ENCODE measurements at places on chromosomes 16 and 17.

DNA sequence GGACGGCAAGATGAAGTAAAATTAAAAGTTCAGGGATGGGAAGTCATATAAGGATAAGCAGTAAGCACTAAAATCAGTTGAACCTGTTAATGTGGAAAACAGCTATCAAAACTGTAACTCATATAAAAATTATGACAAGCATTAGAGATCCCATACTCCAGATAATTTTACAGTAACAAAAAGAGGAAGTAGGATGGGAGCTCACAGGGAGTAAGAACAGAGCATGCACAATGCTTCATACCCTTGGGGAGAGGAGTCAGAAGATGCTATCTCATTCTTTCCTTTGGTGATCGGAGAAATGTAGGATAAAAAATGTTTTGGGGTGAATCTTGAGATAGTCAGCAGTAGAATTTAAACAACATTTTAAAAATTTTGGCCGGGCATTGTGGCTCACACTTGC, 164.7 kb upstream of the CACNG5 start:
- no peak for DNase-seq

DNA sequence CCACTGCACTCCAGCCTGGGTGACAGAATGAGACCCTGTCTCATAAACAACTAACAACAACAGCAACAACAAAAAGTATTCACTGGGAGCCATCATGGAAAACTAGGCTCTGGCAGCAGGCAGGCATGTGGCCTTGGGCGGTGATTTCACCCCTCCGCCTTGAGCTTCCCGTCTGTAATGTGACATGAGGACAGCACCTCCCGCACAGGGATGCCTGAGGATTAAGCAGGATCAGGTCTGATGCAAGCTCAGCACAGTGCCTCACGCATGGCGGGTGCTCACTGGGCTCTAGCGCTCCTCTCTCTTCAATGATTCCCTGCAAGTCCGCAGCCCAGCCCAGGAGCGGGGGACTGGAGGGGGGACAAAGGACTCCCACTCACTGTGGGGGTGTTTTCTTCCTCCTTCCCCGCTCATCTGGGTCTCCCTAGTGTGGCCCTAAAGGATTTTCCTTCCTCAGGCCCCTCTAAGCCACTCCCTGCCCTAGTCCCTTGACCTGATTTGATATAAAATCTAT, 2.8 kb downstream of the PLCD3 start:
- DNase-seq = no peak

GRCh38 chr16:50298591-50299507, 32.5 kb downstream of the ADCY7 start:
- no peak for DNase-seq

DNA sequence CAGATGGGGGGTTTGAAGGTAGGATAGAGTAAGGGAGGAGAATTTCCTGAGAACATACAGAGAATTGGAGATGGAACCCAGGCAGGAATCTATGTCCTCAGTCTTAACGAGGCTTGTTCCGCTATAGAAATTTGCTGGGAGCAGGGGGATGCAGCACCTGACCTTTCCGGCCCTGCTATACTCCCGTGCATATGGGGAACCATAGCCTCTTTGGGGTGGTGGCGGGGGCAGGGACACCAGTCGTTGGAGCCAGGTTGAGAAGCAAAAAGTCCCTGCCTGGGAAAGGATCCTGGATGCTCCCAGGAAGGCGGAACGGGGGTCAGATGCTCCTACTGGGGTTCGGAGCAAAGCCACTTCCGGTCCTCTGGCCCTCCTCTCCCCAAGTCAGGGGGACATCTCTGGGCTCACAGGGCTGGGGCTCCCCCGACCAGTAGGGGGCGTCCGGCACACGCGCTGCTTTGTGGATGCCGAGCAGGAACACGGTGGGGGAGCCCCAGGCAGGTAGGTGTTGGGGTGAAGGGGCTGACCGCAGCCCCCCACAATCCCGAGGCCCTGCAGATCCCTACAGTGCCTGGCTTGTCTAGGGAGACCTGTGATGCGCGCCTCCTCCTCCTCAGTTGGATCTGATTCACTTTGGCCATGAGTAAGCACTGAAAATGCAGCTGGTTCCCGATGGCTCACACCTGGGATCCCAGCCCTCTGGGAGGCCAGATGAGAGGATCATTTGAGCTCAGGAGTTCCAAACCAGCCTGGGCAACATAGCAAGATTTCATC, 15.5 kb upstream of the TFAP4 start:
- peak; percentile 76 for DNase-seq

GRCh38 chr16:53207810-53208752, 153.3 kb downstream of the CHD9 start:
- DNase-seq = no peak

- DNase-seq = no peak
Measured at GRCh38 chr17:75694536-75694935, 26.7 kb upstream of the ITGB4 start.

DNA sequence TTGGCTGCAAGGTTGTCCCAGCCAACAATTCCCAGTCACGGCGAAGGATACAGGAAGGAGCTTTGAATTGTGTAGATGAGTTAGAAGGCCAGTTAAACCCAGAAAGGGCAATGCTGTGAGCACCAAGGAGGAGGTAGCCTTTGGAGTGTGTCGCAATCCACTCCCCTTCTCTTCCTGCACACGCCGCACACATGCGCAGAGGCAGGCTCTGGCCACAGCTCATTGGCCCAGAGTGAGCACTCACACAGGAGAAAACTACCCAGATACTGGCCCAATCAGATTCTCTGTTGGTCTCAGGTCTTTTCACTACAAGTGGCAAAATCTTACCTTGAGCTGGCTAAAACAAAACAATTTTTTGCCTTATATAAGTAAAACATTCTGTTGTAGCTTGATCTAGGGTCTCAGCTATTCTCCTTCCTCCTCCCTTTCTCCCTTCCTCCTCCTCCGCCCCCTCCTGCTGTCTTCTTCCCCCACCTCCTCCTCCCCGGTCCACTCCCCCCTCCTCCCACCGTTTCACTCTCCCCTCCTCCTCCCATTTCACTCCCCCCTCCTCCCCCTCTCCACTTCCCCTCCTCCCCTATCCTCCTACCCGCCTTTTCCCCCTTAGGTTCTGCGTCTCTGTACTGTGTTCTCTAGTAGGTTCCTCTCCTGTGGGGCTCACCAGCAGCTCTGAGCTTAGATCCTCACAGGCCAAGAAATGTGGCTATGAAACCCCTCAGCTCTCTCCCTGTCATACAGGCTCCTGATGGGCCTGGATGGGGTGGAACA, 344.9 kb downstream of the CPPED1 start:
- peak; percentile 29 for DNase-seq

DNA sequence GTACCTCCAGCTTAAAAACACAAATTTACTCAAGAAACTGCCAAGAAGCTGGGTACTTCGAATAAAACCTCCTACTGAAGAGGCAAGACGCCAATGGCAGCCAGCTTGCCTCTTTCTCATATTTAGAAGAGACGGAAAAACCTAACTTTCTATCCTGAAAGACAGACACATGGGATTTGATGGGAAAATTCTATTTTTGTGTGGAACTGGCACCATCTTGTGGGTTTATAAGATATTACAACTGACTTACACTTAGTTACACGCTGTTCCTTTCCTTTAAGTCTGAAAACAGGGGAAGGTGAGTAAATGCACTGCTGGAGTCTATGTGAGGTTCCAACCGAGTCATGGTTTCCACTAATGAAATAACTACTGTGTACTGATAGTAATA, 10.3 kb downstream of the ZNF18 start:
- no peak for DNase-seq

DNA sequence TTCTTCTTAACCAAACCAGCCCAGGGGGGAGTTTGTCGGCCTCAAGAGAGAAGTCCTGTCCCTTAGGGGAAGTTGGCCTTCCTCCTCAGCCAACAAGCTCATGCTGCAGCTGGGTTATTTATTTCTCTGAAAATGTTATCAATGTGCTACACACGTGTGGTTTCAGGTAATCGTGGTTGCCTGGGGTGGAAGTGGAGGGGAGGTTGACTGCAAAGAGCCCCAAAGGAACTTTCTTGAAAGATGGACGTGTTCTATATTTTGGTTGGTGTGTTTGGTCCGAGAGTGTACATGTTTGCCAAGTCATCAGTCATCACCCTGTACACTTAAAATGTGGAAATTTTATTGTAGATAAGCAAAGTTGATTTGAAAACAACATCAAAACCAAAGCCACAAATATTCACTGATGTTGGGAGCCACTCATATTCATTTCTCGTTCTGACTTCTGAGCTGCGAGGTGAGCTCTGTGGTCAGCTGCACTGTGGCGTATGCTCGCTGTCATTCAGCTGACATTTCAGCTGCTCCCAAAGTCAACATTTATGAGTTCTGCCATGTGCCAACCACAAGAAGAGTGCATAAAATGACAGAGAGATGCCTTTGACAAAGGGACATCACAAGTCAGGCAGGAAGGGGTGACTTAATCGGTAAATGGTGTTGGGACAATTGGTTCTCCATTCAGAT, 26.5 kb upstream of the ADGRG1 start:
- DNase-seq = no peak

DNA sequence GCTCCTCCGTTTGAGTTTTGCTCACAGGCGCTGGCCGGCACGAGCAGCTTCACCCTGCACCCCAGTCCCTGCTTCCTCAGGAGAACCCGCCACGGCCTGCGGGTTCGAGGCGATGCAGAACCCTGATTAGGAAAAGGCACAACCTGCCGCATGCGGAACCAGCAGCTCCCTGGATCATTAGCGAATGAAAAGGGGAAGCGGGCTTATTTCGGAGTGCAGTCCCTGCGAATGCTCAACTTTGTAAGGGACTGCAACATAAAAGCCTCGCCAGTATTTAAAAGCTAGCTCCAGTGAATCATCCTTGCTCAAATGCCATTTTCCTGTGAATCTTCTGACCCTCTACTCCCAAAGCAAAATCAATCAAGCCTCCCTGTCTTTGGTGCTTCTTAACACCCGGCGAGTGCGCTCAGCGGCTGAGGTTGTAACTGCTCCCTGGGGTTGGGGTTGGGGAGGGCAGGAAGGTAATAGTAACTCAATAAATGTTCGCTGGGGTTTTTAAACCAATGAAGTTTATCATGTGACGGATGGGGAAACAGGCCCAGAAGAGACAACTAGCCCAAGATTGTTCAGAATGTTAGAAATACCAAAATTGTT, 678 bp upstream of the AKAP10 start:
- peak; percentile 18 for DNase-seq

GRCh38 chr16:10181196-10182162, 749 bp downstream of the GRIN2A start:
- peak; percentile 58 for DNase-seq

- DNase-seq = no peak
Measured at GRCh38 chr16:3988824-3989223, 108.3 kb upstream of the CREBBP start.

DNA sequence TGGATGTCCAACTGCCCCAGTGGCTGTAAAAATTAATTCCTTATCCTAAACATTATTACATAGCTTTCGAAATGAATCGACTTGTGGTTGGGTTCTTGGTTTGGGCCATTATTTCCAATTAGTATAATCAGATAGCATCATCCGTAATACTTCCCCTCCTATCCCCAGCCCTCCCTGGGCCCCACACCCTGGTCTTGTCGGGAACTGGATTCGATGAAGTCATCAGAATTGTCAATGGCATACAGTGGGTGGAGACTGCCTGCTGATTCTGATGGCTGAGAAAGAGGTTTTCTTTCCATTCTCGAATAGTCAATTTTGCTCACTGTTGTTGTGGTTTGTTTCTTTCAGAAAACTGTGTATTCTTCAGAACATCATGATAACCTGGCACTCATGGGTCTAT, 395.1 kb downstream of the SEC14L1 start:
- no peak for DNase-seq

GRCh38 chr17:21286909-21287702, 2.6 kb downstream of the MAP2K3 start:
- no peak for DNase-seq

- DNase-seq = no peak
Measured at GRCh38 chr17:63766754-63767153, 6.6 kb downstream of the CCDC47 start.

DNA sequence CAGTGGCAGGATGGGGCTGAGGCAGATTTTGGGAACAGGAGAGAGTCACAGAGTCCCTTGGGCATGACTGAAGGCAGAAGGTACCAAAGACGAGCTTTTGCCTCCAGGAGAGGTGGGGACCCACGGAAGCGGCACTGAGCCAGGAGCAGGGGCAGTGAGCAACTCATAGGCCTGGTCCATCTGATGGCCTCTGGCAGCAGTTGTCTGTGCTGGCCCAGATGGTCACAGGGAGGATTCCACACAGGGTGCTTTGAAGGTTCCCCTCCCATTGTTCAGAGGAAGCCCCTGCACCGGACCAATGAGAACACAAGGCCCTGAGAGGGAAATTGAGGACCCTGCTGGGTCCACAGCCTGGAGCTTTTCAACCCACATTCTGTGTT, 360.3 kb upstream of the TNRC6C start:
- DNase-seq = no peak

- no peak for DNase-seq
Measured at GRCh38 chr16:8828541-8829165, 31.0 kb downstream of the PMM2 start.

DNA sequence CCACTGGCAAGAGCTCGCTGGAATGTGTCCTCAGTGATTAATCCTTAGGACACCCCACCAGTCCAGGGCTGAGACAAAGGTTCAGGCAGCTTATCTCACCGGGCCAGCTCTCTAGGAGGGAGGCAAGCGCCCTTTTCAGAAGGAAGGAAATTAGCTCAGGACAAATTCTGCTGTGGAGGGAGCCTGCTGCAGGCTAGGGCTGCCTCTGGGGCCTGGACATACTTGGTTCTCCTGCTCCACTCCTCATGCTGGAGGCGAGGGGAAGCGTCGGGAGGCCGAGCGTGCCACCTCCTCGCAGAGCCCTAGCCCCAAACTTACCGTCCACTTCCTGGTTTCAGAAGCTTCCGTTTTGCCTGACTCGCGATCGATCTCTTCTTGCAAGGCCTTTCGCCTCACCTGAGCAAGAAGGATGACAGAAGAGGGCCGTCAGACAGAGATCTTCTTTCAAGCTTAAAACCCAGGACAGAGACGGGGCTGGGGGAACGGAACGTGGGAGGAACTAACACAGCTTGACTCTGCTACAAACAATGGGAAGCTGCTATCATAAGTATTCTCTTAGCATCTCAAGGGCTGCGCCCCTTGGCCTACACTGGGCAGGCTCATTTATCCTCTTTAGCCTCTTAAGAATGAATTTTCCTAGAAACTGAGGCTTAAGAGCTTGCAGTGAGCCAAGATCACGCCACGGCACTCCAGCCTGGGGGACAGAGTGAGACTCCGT, 7.7 kb downstream of the KNOP1 start:
- DNase-seq = no peak

- no peak for DNase-seq
Measured at GRCh38 chr17:16999931-17000625, 28.2 kb upstream of the TNFRSF13B start.

DNA sequence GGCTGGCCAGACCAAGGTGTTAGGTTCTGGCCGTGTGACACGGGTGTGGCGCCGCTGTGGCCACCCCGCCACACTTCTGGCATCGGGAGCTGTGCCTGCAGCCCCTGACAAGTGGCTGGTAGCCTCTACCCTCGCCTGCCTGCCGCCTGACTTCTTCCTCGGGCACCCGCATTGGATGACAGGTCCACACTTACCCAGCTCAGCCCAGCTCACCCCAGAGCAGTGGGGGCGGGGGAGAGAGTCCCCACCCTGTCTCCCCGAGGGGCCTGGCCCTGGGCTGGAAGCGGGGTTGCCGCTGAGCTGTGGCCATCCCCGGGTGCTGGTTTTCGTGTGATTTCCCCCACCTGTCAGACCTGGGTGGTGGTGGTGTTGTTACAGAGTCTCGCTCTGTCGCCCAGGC, 53.9 kb upstream of the ACSF3 start:
- DNase-seq = no peak

- DNase-seq = peak; percentile 8
Measured at GRCh38 chr17:10754109-10754508, 24.3 kb upstream of the TMEM220 start.

- DNase-seq = no peak
Measured at GRCh38 chr17:77117415-77117814, 23.4 kb upstream of the SEC14L1 start.
